Stimulated activated CD4-positive, alpha-beta T cell treated with anti-CD3 and anti-CD28 coated beads, Interleukin-1b, Interleukin-23, amount 100 ng/mL, for 1 hour (primary cell): ENCODE measurements at places on chromosomes 5 and 9.

DNA sequence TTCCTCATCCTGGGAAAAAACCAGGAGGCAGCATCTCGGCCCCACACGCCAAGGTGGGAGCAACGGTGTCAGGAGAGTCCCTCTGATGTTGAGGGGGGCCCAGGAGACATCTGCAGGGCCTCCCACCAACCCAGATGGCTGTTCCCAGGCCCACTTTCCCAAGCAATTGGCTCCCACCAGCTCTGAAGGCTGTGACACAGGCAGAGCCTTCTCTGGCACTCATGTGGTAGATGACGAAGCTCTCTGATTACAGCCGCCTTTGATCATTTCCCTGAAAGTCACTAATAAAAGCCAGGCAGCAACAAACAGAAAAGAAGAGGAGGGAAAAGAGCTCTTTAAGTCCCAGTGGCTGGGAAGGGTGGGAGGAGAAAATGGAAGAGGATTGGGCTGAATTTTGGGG is 226.5 kb downstream of the CDK5RAP2 start:
- DNase-seq = no peak

- no peak for DNase-seq
Observed at GRCh38 chr5:13529300-13529699, 415.2 kb downstream of the DNAH5 start.

DNA sequence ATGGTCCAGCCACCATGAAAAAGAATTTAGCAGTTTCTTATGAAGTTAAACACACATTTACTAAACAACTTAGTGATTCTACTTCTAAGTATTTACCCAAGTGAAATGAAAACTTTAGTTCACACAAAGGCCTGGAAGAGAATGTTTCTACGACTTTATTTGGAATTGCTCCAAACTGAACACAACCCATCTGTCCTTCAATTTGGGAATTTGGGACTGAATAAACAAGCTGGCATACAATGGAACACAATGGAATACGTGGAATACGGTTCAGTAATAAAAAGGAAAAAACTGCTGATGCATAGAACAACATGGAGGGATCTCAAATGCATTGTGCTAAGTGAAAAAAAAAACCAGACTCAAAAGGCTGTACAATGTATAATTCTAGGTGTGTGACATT is 44.6 kb upstream of the BASP1 start:
- no peak for DNase-seq

DNA sequence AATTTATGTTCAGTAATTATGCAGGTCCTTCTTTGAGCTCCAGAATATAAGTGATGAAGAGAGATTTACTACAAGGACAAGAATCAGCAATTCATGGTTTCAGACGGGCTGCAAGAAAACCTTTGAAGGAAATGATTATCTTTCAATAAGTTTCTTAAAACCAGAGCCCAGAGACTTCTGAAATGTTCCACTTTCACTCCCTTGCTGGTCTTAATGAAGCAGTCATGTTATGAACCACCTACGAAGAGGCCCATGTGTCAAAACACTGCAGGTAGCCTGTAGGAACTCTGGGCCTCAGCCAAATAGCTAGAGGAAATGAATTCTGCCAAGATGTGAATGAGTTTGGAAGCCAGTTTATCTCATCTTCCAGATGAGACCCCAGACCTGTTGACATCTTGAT is 505.9 kb upstream of the MEF2C start:
- DNase-seq = no peak

- DNase-seq = no peak
Observed at GRCh38 chr5:12322042-12322441, 417.8 kb upstream of the CTNND2 start.

- no peak for DNase-seq
Observed at GRCh38 chr9:36992501-36993316, 41.4 kb downstream of the PAX5 start.

GRCh38 chr9:96508227-96508940 is 58.4 kb downstream of the HABP4 start:
- DNase-seq = no peak

GRCh38 chr9:34170237-34170991 is 8.4 kb upstream of the UBAP1 start:
- no peak for DNase-seq

GRCh38 chr5:40052808-40053207 is 626.9 kb upstream of the PTGER4 start:
- DNase-seq = no peak

DNA sequence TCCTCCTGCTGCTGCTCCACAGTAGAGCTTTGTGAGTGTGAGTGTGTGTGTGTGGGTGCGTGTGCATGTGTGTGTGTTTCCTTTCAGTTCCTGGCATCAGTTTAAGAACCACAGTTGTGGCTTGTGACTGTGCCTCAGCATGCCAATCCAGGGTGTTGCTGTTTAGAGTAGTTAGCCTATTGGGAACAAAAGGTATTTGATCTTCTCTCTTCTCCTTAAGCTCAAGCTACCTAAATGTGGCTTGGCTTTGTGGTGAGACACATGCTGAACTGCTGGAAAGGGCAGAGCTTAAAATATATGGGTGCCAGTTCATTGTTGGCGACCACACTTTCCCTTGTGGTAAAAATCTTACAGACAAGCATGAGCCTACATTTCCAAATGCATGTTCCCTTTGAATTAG is 116.6 kb upstream of the BNC2 start:
- no peak for DNase-seq

- DNase-seq = no peak
Observed at GRCh38 chr9:88477300-88477751, 57.7 kb upstream of the NXNL2 start.

- DNase-seq = no peak
Observed at GRCh38 chr5:153456993-153457392, 33.5 kb upstream of the GRIA1 start.

GRCh38 chr9:136949239-136949816 is 2.7 kb upstream of the LCN12 start:
- no peak for DNase-seq

GRCh38 chr5:95870105-95870672 is 47.7 kb upstream of the GLRX start:
- no peak for DNase-seq

GRCh38 chr5:140383300-140383699 is 18.3 kb upstream of the ANKHD1 start:
- no peak for DNase-seq

DNA sequence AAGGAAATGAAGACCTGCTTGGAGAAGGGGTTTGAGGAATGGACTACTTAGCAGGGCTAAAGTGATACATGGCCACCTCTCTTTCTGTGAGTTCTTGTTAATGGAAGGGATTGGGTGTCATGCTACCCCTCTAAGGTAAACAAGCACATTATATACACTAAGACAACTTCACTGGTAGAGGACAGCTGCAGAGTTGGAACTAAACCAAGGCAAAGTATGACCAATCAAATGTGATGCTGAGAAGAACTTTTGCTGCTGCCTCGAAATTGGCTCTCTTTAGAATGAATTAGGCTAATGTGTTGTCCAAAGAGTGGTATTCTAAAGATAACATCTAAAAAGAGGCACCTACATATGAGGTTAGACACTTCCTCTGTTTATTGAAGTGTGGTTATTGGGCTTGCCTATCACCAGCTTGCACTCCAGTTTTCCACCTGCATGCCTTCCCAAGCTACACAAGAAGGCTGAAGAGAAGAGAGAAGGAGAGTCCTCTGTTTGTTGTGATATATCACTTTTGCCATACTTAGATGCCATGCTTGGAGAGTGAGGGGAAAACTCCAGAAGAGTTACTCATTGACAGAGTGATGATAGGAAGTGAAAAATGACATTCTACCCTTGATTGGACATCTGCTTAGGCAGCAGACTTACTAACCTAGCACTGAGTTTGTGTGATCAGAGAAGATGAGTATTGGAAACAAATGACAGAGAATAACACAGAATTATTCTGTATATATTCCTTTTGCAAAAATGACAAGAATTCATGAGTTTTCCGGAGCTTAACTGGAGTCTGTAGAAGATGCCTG is 536.1 kb downstream of the ZNF608 start:
- DNase-seq = no peak

DNA sequence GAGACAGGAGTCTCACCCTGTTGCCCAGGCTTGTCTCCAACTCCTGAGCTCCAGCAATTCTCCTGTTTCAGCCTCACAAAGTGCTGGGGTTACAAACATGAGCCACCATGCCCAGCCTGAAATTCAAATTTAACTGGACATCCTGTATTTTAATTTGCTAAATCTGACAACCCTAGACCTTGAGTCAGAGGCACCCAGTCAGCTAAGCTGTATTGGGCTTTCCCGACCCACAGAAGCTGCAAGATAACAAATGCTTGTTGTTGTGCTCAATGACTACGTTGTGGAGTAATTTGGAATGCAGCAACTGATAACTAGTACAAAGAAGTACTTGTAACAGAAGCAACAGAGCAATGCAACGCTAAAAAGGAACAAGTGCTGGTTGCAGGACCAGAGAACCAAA is 533.1 kb downstream of the NTRK2 start:
- no peak for DNase-seq

GRCh38 chr9:131668439-131669268 is 71.2 kb downstream of the RAPGEF1 start:
- DNase-seq = peak; percentile 42
